RPMI8226 (cell line): ENCODE measurements at places on chromosomes 11 and 22.

GRCh38 chr22:44364751-44365130, 52.0 kb upstream of the SHISAL1 start:
- no peak for DNase-seq

GRCh38 chr11:115691030-115691429, 186.8 kb upstream of the CADM1 start:
- no peak for DNase-seq

DNA sequence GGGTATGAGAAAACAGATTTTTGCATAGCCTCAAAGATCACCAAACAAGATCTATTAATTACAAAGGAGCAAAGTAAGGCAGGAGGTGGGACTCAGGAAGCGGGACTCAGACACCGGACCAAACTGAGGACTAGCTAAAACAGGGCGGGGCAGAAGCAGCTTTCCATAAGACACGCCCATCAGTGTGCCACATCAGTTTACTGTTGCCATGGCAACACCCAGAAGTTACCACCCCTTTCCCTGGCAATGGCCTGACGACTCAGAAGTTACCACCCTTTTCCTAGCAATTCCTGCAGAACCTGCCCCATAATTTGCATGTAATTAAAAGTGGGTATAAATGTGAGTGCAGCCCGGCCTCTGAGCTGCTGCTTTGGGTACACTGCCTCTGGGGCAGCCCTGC, 173.9 kb downstream of the SHANK2 start:
- DNase-seq, result peak; percentile 30

- DNase-seq, result no peak
Observed at GRCh38 chr22:40331706-40332105, 14.6 kb upstream of the ADSL start.

DNA sequence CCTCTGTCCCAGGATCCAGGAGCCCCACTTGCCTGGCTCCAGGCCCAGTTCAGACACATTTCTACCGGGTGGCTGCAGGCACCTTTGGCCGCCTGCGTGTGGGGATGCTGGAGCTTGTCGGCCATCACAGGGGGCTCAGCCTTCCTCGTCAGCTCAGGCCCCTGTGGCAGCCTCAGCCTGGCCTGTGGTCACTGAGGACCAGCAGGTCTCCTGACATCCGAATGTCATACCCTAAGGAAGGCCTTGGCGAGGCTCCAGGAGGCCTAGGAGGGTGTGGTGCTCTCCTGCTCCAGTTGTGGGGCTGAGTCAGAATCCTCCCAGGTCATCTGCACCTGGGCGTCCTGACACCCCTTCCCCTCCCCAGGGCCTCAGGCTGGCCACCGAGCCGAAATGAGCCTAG, 14.9 kb upstream of the SOX10 start:
- DNase-seq, result peak; percentile 39

- no peak for DNase-seq
Observed at GRCh38 chr22:22786301-22787115, 101.1 kb upstream of the IGLL5 start.

- peak; percentile 43 for DNase-seq
Observed at GRCh38 chr11:61966734-61967115, 709 bp downstream of the FTH1 start.

GRCh38 chr22:43892183-43892894, 526 bp upstream of the PNPLA5 start:
- no peak for DNase-seq

GRCh38 chr22:46650078-46650810, 30.1 kb downstream of the GRAMD4 start:
- DNase-seq, result no peak

DNA sequence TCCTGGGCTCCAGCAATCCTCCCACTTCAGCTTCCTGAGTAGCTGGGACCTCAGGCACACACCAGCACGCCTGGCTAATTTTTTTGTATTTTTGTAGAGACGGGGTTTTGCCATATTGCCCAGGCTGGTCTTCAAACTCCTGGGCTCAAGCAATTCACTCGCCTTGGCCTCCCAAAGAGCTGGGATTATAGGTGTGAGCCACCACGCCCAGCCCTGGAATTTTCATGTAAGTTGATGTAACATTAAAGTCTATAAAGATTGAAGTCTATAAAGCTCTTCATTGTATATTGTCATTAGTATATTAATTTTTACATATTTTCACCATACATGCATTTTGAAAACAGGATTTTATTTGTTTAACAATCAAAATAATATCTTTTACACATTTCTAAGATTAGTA, 12.5 kb upstream of the DDX17 start:
- no peak for DNase-seq
